ENCODE measurements at places on chromosomes 7 and 10.

DNA sequence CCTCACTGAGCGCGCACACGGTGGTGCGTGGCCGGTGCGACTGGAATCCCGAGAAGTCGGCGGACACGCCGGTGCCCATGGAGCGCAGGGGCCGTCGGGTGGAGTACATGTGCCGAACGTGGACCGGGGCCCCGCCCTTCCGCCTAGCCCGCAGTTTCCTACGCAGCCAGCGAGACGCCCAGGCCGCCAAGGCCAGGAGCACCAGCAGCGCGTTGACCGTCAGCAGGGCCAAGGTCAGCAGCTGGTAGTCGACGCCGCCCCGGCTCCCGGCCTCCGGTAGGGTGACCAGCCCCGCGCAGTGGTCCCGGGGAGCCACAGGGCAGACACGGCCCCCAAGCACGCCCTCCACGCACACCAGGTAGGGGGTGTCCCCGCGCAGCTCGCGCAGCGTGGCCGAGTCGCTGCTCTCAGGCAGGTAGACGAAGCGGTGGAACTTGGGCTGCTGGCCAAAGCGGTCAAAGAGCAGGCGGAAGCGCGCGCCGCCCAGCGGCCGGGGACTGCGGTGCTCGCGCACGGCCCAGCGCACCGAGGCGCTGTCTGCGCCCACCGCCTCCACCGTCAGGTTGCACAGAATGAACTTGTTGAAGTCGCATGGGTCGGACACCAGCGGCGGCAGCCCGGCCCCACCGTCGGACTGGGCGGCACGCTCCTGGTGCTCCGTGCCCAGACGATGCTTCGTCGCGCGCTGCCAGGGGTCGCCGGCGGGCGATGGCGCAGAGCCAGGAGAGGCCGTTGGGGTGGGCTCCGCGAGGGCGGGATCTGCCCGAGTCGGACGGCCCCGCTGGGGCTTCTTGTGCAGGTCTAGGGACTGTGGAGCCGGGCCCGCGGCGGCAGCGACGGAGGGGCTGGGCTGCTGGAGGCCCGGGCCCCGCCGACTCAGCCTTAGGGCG, 2.2 kb downstream of the TRIL start:
- no peak for DNase-seq

DNA sequence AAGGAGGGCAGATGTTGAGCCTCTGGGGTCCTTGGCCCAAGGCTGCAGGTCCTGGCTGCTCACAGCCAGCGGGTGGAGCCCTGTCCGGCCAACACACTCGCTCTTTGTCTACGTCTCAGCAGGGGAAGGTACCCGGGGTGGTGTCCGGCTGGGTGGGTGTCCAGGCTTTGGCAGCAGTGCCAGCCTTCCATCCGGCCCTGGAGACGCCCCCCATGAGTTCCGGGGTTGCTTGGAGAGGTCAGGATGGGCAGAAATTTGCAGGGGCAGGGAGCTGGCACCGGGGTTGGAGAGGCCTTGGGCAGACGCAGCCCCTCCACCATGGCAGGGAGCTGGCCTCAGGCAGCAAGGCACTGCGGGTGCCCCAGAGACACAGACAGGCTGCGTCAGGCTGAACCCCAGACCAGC, 42.2 kb upstream of the ELN start:
- no peak for DNase-seq

- DNase-seq = no peak
Measured at GRCh38 chr10:124742413-124743190, 1.6 kb downstream of the FAM53B start.

DNA sequence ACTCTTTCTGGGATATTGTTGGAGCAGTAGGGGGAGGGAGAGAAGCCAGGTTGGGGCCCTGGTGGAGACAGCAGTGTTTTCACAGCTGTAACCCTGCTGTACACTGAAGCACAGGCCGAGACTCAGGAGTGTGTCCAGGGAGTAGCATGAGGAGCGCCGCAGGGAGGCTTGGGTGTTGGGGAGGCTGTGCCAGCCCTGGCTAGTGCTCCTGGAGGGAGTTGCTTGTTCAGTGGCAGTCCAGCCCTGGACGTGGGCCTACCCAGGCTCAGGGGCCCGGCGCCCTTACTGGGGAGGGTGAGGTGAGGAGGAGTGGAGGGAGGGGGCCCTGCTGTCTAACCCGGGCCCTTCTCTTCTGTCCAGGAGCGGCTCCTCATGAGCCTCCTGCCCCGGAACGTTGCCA, 35.9 kb downstream of the ADCY1 start:
- DNase-seq = no peak

GRCh38 chr7:17408904-17409290, 110.4 kb downstream of the AHR start:
- no peak for DNase-seq

GRCh38 chr7:18087687-18088078, 60.0 kb upstream of the PRPS1L1 start:
- no peak for DNase-seq

DNA sequence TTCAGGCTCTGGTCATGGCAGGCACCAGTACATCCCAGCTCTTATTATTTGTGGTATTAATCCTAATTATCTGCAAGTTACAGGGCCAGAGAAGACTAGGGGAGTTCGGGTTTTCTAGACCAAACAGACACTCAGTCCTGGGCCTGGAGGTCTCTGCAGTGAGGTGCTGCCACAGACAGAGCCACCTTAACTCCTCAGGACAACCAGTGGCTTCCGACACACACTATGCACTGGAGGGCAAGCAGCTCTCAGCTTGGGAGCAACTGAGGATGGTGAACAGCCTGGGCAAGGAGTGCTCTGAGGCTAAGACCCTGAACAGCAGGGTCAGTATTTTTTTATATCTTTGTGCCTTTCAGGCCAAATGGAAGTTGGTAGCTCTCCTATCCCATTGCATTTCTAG, 19.0 kb downstream of the ACTA2 start:
- no peak for DNase-seq

Data from activated CD8-positive, alpha-beta memory T cell treated with anti-CD3 and anti-CD28 coated beads for 1 hour (primary cell).